ENCODE measurements at places on chromosomes 1 and 21.

- H3K4me3 ChIP-seq: no peak overlapping the region
- no peaks in the 10 kb centered on the region for H3K36me3 ChIP-seq
- no peak for DNase-seq
- peaks cover 44% of the 10 kb centered on the region for H3K4me1 ChIP-seq
- no peak overlapping the region for H3K27ac ChIP-seq
- H3K27me3 ChIP-seq: no peaks in the 10 kb centered on the region
These were observed 13.9 kb downstream of the ASH1L start for GRCh38 chr1:155548706-155549105.

DNA sequence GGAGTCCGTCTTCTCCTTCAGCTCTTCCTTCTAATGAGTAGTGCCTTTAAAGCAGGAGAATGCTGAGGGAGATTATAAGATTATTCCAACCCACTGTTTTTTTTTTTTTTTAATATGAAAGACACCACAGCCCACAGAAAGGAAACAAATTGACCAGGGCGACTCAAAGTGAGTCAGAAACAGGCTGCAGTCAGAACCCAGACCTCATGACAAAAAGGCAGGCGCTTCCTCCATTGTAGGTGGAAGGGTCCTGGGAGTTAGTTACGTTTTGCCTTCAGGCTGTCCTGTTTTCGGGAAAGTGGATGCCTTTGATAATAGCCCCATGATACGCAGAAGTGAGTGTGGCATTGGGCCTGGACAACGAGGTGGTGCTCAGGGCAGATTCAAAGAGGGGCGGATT, 21.0 kb downstream of the PLXNA2 start:
- H3K36me3 ChIP-seq: no peaks in the 10 kb centered on the region
- no peak overlapping the region for H3K4me3 ChIP-seq
- no peak for DNase-seq
- peaks cover 69% of the 10 kb centered on the region for H3K4me1 ChIP-seq

DNA sequence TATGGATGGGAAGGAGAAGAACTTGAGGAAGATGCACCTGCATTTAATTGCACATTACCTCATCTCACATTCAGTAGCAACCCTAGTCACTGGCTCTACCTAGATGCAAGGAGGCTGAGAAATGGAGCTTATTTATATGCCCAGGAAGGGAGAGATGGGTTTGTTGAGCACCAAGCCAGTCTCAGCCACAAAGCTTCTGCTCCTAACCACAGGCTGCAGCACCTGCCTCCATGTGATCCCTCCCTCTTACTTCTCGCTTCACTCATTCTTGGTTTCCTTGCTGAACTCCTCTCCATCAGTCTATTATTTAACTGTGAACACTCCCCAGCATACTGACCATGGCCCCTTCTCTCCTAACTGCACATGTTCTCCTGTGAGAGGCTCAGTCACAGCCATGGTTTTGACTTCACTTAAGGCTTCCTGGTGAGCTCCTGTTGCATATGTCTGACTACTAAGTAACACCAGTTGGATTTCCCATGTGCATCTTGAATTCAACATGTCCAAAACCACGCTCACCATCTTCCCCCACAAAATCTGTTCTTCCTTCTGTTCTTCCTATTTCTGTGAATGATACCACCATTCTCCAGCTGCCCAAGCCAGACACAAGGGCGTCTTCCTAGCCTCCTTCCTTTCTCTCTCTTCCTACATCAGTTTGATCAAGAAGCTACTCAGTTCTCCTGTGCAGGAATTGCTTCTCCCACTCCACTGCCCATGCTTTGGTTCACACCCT, 139.8 kb downstream of the AK5 start:
- no peaks in the 10 kb centered on the region for H3K27me3 ChIP-seq
- H3K36me3 ChIP-seq: no peaks in the 10 kb centered on the region
- H3K4me1 ChIP-seq: no peaks in the 10 kb centered on the region
- no peak overlapping the region for H3K27ac ChIP-seq
- DNase-seq: no peak
- no peak overlapping the region for H3K4me3 ChIP-seq

GRCh38 chr1:77542813-77543420, 139.5 kb downstream of the ZZZ3 start:
- no peaks in the 10 kb centered on the region for H3K36me3 ChIP-seq
- DNase-seq: no peak
- H3K4me3 ChIP-seq: no peak overlapping the region
- no peak overlapping the region for H3K27ac ChIP-seq

DNA sequence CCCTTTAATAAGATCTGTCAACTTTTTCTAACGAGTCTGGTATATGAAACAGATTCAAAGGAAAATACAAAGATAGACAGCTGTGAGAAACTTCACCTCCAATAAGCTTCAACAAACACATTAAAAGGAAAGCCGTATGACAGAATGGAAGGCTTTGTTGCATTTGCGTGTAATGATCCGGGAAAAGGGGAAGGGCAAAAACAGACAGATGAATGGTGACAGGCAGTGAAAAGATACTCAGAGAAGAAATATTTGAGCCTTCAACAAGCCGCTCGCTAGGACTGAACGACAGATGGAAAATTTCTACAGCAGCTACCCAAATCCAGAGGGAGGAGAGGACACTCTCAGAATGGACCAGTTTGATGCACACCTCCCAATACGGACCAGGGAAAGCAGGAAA, 14.9 kb downstream of the COPA start:
- H3K27me3 ChIP-seq: no peaks in the 10 kb centered on the region
- DNase-seq: no peak
- no peaks in the 10 kb centered on the region for H3K4me1 ChIP-seq
- no peak overlapping the region for H3K4me3 ChIP-seq

DNA sequence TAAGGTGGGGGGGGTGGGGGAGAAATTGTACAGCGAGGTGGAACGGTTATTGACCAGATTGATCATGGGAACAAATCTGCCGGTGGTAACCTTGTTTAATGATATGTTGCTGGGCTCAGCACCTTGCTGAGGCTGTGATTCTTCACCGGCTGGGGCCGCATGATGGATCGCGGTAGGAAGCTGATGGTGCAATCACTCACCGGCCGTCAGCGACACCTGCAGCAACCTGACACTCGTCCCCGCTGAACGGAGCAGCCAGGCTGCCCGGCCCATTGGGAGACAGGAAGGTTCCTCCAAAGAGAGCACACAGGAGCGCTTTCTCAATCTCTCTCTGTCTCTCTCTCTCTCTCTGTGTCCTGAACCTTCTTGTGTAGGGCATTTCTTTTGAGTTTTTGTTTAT, 128.5 kb upstream of the RRP15 start:
- H3K27ac ChIP-seq: no peak overlapping the region
- no peaks in the 10 kb centered on the region for H3K36me3 ChIP-seq
- H3K4me1 ChIP-seq: no peaks in the 10 kb centered on the region
- H3K4me3 ChIP-seq: no peak overlapping the region
- DNase-seq: no peak
- H3K27me3 ChIP-seq: no peaks in the 10 kb centered on the region

DNA sequence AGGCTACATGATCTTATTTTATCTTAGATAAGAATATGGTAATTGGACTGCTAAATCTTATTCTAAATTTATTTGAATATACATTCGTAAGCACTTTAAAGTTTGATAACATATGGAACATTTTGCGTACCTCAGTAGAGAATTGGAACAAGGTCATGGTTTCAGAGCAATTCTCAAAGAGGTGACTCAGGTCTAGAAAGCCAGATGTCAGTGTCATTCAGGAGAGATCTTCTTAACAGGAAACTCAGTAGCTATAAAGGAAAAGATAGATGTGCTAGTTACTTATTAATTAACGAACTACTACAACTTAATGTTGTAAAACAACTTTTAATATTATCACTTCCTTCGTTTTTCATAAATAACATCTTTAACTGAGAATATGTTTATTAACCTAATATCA, 142.5 kb downstream of the USP25 start:
- no peaks in the 10 kb centered on the region for H3K27me3 ChIP-seq
- H3K27ac ChIP-seq: no peak overlapping the region
- no peak overlapping the region for H3K4me3 ChIP-seq
- no peaks in the 10 kb centered on the region for H3K4me1 ChIP-seq
- no peaks in the 10 kb centered on the region for H3K36me3 ChIP-seq

DNA sequence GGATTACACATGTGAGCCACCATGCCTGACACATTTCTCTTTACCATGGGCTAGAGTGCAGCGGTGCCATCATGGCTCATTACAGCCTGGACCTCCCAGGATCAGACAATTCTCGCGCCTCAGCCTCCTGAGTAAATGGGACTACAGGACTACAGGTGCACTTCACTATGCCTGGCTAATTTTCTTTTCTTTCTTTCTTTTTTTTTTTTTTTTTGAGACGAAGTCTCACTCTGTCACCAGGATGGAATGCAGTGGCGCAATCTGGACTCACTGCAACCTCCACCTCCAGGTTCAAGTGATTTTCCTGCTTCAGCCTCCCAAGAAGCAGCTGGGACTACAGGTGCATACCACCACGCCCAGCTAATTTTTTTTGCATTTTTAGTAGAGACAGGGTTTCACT, 14.8 kb upstream of the KIF1B start:
- H3K36me3 ChIP-seq: no peaks in the 10 kb centered on the region
- DNase-seq: no peak
- H3K4me3 ChIP-seq: no peak overlapping the region

- H3K4me3 ChIP-seq: no peak overlapping the region
- DNase-seq: peak; percentile 32
- H3K36me3 ChIP-seq: no peaks in the 10 kb centered on the region
- H3K27ac ChIP-seq: no peak overlapping the region
These were observed 250.6 kb upstream of the VAMP3 start for GRCh38 chr1:7520496-7520895.

DNA sequence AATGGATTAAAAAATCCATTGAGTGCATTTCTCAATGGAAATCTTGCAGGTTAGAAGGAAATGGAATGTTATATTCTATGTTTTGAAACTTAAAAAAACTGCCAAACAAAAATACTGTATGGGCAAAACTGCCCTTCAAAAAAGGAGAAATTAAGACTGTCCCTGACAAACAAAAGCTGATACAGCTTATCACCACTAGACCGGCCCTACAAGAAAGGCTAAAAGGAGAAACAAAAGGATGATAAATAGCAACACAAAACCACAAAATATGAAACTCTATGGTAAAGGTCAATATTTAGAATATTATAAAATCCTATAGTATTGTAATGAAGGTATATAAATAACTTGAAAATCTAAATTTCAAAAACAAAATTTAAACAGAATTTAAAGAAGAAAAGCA, 60.0 kb downstream of the SLC25A24 start:
- H3K27ac ChIP-seq: no peak overlapping the region
- DNase-seq: no peak
- no peaks in the 10 kb centered on the region for H3K4me1 ChIP-seq
- peaks cover 77% of the 10 kb centered on the region for H3K36me3 ChIP-seq
- no peaks in the 10 kb centered on the region for H3K27me3 ChIP-seq

- H3K27ac ChIP-seq: no peak overlapping the region
- no peak overlapping the region for H3K4me3 ChIP-seq
- DNase-seq: no peak
- H3K27me3 ChIP-seq: no peaks in the 10 kb centered on the region
These were observed 211.4 kb upstream of the PKN2 start for GRCh38 chr1:88472714-88473113.

DNA sequence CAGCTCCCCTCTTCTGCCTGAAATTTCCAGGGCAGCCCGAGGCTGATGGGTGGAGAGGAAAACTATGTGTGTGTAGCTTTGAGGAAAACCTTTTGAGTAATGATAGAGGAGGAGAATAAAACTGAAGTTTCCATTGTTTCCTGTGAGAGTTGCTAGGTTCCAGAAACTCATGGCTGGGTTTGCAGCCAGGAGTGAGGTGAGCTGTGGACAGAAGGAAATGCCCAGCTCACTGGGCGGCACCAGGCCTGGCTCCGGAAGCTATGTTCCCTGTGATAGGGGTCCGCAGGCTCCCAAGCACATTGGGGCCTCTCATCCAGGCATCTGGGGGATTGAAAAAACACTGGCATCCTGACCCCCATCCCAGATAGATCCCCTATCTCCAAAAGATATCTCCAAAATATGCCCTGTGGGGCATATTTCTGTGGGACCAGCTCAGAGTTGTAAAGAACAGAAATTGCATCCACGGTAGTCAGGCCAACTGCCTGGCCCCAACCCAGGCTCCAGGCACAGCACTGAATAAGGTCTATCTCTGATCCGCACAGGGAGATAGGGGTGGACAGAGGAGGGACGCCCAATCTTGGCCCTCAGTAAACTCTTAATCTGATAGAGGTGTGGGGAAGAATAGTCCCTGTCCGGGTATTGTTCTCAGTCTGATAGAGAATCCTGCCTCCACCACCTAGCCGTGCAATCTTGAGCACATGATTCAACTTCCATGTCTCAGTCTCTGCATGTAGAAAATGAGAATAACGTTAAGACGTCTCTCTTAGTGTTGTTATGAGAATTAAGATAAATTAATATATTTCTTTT, 1.8 kb upstream of the HSPG2 start:
- H3K36me3 ChIP-seq: no peaks in the 10 kb centered on the region
- no peak for DNase-seq
- peaks cover 36% of the 10 kb centered on the region for H3K4me1 ChIP-seq
- peak overlapping the region; percentile 11 for H3K4me3 ChIP-seq
- no peaks in the 10 kb centered on the region for H3K27me3 ChIP-seq
